ENCODE measurements at places on chromosomes 11 and 22. TPM values are rescaled to one million over a fixed set of nuclear protein-coding genes. Genes with fewer than 3 reads are reported as not detected.

Gene CABP7
- not detected for total RNA-seq

Gene NTM
- not detected for total RNA-seq

Gene TIGD3
- total RNA-seq: under 0.01 TPM

Gene GP1BB
- total RNA-seq: 2.7 TPM

Gene MAP6
- total RNA-seq: 0.26 TPM

Gene ADORA2A
- total RNA-seq: 3.0 TPM

Gene MPZL3
- 3.7 TPM for total RNA-seq

Gene OR4D5
- total RNA-seq: not detected

Gene KLHL35
- total RNA-seq: 2.4 TPM

Gene IL18
- total RNA-seq: not detected
